ENCODE measurements at places on chromosomes 4 and X. TPM values are rescaled to one million over a fixed set of nuclear protein-coding genes. Genes with fewer than 3 reads are reported as not detected.
A peak's percentile ranks its signal among the peaks of the same experiment; 100 is the strongest.

Gene PAQR3
- total RNA-seq: 10.2 TPM

GRCh38 chr4:138305050-138305449 is 62.9 kb upstream of the SLC7A11 start:
- no peaks in the 10 kb centered on the region for H3K27me3 ChIP-seq
- no peak overlapping the region for H3K27ac ChIP-seq
- H3K36me3 ChIP-seq: no peaks in the 10 kb centered on the region
- no peaks in the 10 kb centered on the region for H3K4me1 ChIP-seq

Gene CENPVL1
- total RNA-seq: not detected

Gene STBD1
- total RNA-seq: 0.18 TPM

GRCh38 chr4:54958236-54958635 is 167.2 kb downstream of the KDR start:
- DNase-seq: peak; percentile 28
- H3K36me3 ChIP-seq: no peaks in the 10 kb centered on the region
- H3K4me3 ChIP-seq: no peak overlapping the region
- H3K27ac ChIP-seq: peak overlapping the region; percentile 27
- peaks cover 15% of the 10 kb centered on the region for H3K4me1 ChIP-seq

GRCh38 chr4:120509719-120510118 is 412.8 kb downstream of the PRDM5 start:
- no peaks in the 10 kb centered on the region for H3K4me1 ChIP-seq
- no peak overlapping the region for H3K4me3 ChIP-seq
- no peak overlapping the region for H3K27ac ChIP-seq
- DNase-seq: no peak
- H3K27me3 ChIP-seq: peaks cover 3% of the 10 kb centered on the region

Gene NRK
- total RNA-seq: not detected

GRCh38 chr4:95979961-95980876 is 140.3 kb downstream of the PDHA2 start:
- H3K27me3 ChIP-seq: no peaks in the 10 kb centered on the region
- H3K4me3 ChIP-seq: no peak overlapping the region
- no peak for DNase-seq
- H3K36me3 ChIP-seq: no peaks in the 10 kb centered on the region
- peaks cover 3% of the 10 kb centered on the region for H3K4me1 ChIP-seq

GRCh38 chrX:137031039-137031438 is 2.8 kb downstream of the GPR101 start:
- no peak overlapping the region for H3K4me3 ChIP-seq
- no peak overlapping the region for H3K27ac ChIP-seq
- no peak for DNase-seq
- H3K27me3 ChIP-seq: peaks cover 40% of the 10 kb centered on the region
- peaks cover 9% of the 10 kb centered on the region for H3K4me1 ChIP-seq

Gene CCKAR
- not detected for total RNA-seq

Gene FHDC1
- total RNA-seq: 0.05 TPM

DNA sequence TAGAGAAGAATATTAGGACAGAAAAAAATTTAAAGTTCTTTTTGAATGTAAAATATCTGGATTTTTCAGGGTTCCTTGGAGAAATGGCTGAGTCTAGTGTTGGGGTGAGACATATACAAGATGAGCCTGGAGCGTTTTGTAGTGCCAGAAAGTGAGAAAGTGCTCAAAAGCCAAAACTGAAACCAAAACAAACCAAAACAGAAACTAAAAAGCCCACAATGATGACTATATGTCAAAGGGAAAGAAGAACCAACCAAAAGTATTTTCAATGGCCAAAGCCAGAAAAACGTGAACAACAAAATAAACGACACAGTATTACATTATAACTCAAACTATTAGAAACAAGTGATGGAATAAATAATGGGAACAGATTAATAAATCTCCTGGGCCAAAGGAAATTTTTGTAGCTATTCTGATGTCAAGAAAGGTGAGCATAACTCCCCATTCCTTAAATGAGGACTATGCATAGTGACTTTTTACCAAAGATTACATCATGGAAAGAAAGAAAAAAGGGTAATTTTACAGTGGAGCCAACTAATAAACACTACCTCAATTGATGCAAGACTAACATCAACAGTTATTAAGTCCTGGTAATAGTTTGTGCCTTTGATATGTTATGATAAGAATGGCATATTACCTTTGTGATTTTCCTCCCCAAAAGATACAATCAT is 1137.6 kb downstream of the C4orf33 start:
- H3K4me3 ChIP-seq: no peak overlapping the region
- H3K36me3 ChIP-seq: no peaks in the 10 kb centered on the region
- no peaks in the 10 kb centered on the region for H3K27me3 ChIP-seq
- H3K4me1 ChIP-seq: no peaks in the 10 kb centered on the region
- H3K27ac ChIP-seq: no peak overlapping the region
- DNase-seq: no peak

DNA sequence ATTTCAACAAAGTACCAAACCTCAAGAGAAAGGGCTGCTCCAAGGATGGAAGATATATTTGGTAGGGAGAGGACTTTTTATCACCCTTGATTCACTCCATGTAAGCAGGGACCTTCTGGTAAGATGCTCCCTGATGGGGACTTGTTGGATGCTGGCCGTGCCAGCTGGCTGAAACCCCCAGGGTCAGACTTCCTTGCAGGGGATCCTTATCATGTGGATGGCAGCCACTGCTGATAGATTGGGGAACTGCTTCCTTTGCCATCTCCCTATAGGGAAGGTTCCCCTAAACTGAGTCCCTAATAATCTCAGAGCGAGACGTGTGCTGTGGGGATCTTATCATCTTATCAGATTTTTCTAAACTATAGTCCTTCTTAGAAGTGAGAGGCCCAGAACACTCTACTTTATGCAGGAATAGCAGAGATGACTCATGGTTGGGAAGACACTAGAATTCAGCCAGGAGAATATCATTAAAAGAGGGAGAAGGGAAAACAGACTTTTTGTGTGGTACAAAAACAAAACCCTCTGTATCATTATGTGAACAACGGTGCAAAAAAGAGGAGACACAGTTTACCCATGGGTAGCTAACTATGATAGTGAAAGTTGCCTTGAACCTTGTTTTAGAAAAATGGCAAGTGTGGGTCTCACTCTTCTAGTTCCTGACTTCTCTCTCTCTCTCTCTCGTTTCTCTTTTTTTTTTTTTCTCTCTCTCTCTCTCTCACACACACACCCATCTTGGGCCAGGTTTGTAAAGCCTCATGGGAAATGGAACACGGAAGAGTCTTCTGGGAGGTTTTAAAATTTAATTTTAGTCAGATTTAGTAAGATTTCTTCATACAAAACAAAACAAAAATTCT is 16.1 kb downstream of the RHOH start:
- H3K4me3 ChIP-seq: peak overlapping the region; percentile 99
- peak; percentile 4 for DNase-seq
- no peaks in the 10 kb centered on the region for H3K27me3 ChIP-seq
- peaks cover 74% of the 10 kb centered on the region for H3K4me1 ChIP-seq

DNA sequence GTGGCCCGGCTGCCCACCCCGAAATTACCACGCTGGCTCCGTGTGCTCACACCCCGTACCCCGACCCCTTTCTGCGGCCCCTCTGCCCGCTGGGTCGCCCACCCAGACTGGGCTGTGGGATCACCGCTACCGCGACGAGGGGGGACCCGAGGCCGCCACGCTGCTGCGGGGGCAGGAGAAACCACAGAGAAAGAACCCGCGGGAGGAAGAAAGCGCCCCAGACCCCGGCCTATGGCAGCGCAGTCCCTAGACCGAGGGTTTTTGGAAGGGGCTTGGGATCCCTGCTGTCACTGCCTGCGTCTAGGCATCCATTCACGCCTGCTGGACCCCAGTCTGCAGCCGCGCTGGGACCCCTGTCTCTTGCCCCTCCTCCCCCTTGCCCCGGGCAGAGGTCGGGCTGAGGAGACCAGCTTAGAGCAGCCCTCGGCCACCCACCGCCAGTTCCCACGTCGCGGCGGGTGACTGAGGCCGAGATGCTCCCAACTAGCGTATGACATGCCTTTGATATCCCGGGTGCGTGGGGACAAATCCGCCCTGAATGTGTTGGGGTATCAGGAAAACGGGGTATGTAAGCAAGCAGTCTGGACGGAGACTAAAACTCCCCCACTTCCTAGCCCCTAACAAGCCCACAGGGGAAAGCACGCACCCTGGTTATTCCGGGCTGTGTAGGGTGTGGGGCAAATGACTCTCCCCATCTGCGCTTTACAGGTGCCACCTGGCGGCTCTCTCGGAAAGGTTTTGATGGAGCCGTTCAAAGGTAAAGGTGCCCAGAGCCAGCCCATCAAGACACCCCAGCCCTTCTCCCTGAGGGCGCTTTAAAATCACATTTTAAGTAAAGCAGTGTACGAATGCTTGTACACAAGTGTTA is 862 bp upstream of the INPP4B start:
- DNase-seq: peak; percentile 83
- no peaks in the 10 kb centered on the region for H3K36me3 ChIP-seq
- no peak overlapping the region for H3K27ac ChIP-seq
- peak overlapping the region; percentile 83 for H3K4me3 ChIP-seq
- H3K27me3 ChIP-seq: peaks cover 26% of the 10 kb centered on the region

DNA sequence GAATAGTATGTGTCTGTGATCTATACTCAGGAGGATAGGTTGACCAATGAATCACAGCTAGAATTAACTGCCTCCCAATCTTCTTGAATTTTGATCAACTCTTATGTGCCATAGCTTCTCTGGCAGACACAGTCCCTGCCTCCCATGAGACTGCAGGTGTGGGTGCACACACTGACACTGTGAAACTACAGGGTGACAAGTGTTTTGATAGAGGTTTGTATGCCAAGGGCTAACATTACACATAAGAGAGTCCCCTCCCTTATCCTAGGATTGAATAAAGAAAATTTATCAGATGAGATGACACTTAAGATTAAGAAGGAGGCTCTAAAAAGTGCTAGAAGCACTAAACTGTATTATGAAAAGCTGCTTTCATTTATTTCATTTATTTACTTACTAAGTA is 218.4 kb upstream of the BMP3 start:
- H3K4me3 ChIP-seq: no peak overlapping the region
- no peaks in the 10 kb centered on the region for H3K27me3 ChIP-seq
- H3K27ac ChIP-seq: no peak overlapping the region
- H3K36me3 ChIP-seq: no peaks in the 10 kb centered on the region
- no peaks in the 10 kb centered on the region for H3K4me1 ChIP-seq
- no peak for DNase-seq

GRCh38 chr4:185722029-185722316 is 90.0 kb downstream of the SORBS2 start:
- H3K4me3 ChIP-seq: no peak overlapping the region
- no peaks in the 10 kb centered on the region for H3K4me1 ChIP-seq
- DNase-seq: no peak
- H3K36me3 ChIP-seq: no peaks in the 10 kb centered on the region
- H3K27ac ChIP-seq: no peak overlapping the region
- peaks cover 8% of the 10 kb centered on the region for H3K27me3 ChIP-seq

GRCh38 chr4:7210824-7211223 is 18.5 kb downstream of the SORCS2 start:
- no peak for DNase-seq
- H3K4me1 ChIP-seq: no peaks in the 10 kb centered on the region
- no peaks in the 10 kb centered on the region for H3K36me3 ChIP-seq
- H3K27ac ChIP-seq: no peak overlapping the region
- H3K4me3 ChIP-seq: no peak overlapping the region

DNA sequence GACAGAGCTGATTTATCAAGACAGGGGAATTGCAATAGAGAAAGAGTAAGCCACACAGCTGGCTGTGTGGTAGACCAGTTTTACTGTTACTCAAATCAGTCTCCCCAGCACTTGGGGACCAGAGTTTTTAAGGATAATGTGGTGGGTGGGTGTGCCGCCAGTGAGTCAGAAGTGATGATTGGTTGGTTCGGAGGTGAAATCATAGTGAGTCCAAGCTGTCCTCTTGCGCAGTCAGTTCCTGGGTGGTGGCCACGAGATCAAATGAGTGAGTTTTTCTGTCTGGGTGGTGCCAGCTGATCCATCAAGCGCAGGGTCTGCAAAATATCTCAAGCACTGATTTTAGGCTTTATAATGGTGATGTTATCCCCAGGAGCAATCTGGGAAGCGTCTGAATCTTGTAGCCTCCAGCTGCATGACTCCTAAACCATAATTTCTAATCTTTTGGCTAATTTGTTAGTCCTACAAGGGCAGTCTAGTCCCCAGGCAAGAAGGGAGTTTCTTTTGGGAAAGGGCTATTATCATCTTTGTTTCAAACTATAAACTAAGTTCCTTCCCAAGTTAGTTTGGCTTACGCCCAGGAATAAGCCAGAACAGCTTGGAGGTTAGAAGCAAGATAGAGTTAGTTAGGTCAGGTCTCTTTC is 44.0 kb upstream of the PPP1R2C start:
- no peak for DNase-seq
- H3K36me3 ChIP-seq: peaks cover 3% of the 10 kb centered on the region
- H3K27me3 ChIP-seq: no peaks in the 10 kb centered on the region
- no peak overlapping the region for H3K4me3 ChIP-seq
- H3K4me1 ChIP-seq: peaks cover 2% of the 10 kb centered on the region
- H3K27ac ChIP-seq: no peak overlapping the region

GRCh38 chrX:70433848-70434351 is 10.7 kb upstream of the DLG3 start:
- H3K4me3 ChIP-seq: peak overlapping the region; percentile 86
- H3K27me3 ChIP-seq: no peaks in the 10 kb centered on the region
- H3K4me1 ChIP-seq: peaks cover 18% of the 10 kb centered on the region
- H3K36me3 ChIP-seq: no peaks in the 10 kb centered on the region
- DNase-seq: peak; percentile 83

Gene FTHL17
- total RNA-seq: not detected

Gene ADH7
- not detected for total RNA-seq

Gene CCNQ
- 21.3 TPM for total RNA-seq

GRCh38 chr4:113410686-113411085 is 350.9 kb downstream of the CAMK2D start:
- no peak overlapping the region for H3K4me3 ChIP-seq
- peaks cover 4% of the 10 kb centered on the region for H3K4me1 ChIP-seq
- peaks cover 5% of the 10 kb centered on the region for H3K27me3 ChIP-seq
- H3K36me3 ChIP-seq: no peaks in the 10 kb centered on the region

- H3K4me3 ChIP-seq: no peak overlapping the region
- H3K27me3 ChIP-seq: peaks cover 27% of the 10 kb centered on the region
- H3K36me3 ChIP-seq: no peaks in the 10 kb centered on the region
- H3K4me1 ChIP-seq: peaks cover 2% of the 10 kb centered on the region
These were observed 4.1 kb upstream of the PDGFC start for GRCh38 chr4:156975686-156976085.

Measured in activated CD8-positive, alpha-beta T cell treated with anti-CD3 and anti-CD28 coated beads for 36 hours (primary cell).